ENCODE measurements at places on chromosomes 6 and 20. TPM values are rescaled to one million over a fixed set of nuclear protein-coding genes. Genes with fewer than 3 reads are reported as not detected.
A peak's percentile ranks its signal among the peaks of the same experiment; 100 is the strongest.

Gene ATG5
- polyA plus RNA-seq, result 14.1 TPM

- no peaks in the 10 kb centered on the region for H3K36me3 ChIP-seq
- no peaks in the 10 kb centered on the region for H3K4me1 ChIP-seq
- H3K27me3 ChIP-seq, result no peaks in the 10 kb centered on the region
- no peak overlapping the region for H3K27ac ChIP-seq
- no peak overlapping the region for H3K4me3 ChIP-seq
- DNase-seq, result no peak
These were observed 89.0 kb downstream of the IPCEF1 start for GRCh38 chr6:154267508-154268106.

DNA sequence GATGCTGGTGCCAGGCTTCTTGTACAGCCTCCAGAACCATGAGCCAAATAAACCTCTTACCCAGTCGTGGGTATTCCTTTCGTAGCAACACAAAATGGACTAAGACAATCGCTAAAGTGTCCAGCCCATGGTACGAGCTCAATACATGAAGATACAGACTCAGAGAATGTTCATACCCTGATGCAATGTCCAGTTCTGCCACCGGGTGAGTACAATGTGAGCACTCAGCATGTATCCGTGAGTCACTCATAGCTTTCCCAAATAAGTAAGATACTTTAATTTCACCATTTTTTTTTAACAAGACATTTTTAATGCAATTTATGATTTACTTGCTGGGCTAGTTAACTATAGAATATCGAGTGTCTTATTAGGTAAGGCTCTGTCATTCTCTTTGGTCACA is 26.7 kb upstream of the PDE10A start:
- DNase-seq, result no peak
- H3K36me3 ChIP-seq, result no peaks in the 10 kb centered on the region
- H3K27me3 ChIP-seq, result peaks cover 2% of the 10 kb centered on the region
- H3K4me3 ChIP-seq, result no peak overlapping the region
- no peak overlapping the region for H3K27ac ChIP-seq

- no peak overlapping the region for H3K4me3 ChIP-seq
- no peak overlapping the region for H3K27ac ChIP-seq
- H3K4me1 ChIP-seq, result peaks cover 16% of the 10 kb centered on the region
- DNase-seq, result no peak
These were observed 90.9 kb downstream of the CEP162 start for GRCh38 chr6:84136364-84137050.

Gene GUCA1A
- polyA plus RNA-seq, result 0.04 TPM

DNA sequence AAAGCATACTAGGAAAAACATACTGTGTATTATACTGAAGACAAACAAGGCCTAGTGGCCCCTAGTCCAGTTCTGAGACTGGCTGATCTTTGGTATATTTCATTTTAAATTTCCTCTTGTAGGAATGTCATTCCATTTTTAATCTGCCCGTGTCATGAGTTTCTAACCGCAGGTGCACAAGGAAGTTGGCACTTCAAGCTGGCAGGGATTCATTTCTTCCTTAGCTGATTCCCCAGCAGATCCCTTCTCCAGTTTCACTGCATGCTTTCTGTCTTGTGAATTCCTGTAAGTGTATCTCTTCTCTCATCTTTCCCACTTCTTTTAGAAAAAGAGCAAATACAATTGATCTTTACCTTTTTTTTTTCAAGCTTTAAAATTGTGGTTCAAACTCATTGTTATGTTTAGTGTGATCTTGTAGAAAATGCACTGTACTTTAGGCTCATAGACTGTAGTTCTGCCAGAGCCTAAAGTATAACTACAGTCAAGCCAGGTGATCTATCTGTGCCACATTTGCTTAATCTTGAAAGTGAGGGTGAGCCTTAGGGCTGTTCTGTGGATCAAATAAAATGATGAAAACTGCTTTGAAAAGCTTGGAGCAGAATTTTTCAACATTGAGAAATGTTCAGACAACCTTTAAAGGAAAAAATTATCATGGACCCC is 37.0 kb downstream of the RNF217 start:
- DNase-seq, result no peak
- H3K27ac ChIP-seq, result no peak overlapping the region
- no peaks in the 10 kb centered on the region for H3K27me3 ChIP-seq
- peaks cover 28% of the 10 kb centered on the region for H3K4me1 ChIP-seq
- no peak overlapping the region for H3K4me3 ChIP-seq

Gene MYO6
- polyA plus RNA-seq, result 12.5 TPM

GRCh38 chr6:110296241-110297025 is 61.7 kb downstream of the METTL24 start:
- H3K27me3 ChIP-seq, result peaks cover 8% of the 10 kb centered on the region
- no peaks in the 10 kb centered on the region for H3K36me3 ChIP-seq
- no peak for DNase-seq
- H3K4me1 ChIP-seq, result no peaks in the 10 kb centered on the region
- H3K27ac ChIP-seq, result no peak overlapping the region

DNA sequence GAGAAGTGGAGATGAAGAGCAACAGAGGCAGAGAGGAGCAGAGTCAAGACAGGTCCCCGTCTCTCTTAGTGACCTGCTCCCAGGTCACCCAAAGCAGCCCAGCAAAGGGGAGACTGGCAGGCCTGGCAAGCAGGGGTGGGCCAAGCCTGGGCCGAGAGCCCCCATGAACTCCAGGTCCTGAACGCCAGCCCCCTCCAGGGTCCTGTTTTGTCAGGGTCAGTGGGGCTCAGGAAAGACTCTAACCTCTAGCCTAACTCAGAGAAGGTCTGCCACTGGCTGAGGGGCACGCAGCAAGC is 1.2 kb downstream of the NECAB3 start:
- H3K36me3 ChIP-seq, result peaks cover 2% of the 10 kb centered on the region
- H3K4me3 ChIP-seq, result no peak overlapping the region
- no peak for DNase-seq
- H3K27ac ChIP-seq, result no peak overlapping the region
- peaks cover 19% of the 10 kb centered on the region for H3K4me1 ChIP-seq
- H3K27me3 ChIP-seq, result no peaks in the 10 kb centered on the region

Gene SLC17A2
- not detected for polyA plus RNA-seq

GRCh38 chr20:2259731-2260130 is 36.1 kb upstream of the TGM3 start:
- DNase-seq, result no peak
- H3K36me3 ChIP-seq, result no peaks in the 10 kb centered on the region
- H3K4me3 ChIP-seq, result no peak overlapping the region

DNA sequence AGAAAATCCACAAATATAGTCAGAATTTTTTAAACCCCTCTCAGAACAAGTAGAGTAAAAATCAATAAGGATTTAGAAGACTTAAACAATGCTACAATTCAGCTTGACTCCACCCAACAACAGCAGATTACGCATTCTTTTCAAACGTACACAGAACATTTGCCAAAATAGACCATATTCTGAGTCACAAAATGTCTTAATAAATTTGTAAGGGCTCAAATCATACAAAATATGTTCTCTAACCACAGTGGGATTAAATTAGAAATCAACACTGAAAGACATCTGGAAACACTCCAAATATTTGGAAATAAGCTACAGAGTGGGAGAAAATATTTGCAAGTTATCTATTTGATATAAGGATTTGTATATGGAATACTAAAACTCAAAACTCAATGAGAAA is 164.2 kb upstream of the AKAP12 start:
- H3K27ac ChIP-seq, result no peak overlapping the region
- H3K36me3 ChIP-seq, result no peaks in the 10 kb centered on the region
- H3K4me1 ChIP-seq, result peaks cover 11% of the 10 kb centered on the region
- no peak overlapping the region for H3K4me3 ChIP-seq
- DNase-seq, result no peak

DNA sequence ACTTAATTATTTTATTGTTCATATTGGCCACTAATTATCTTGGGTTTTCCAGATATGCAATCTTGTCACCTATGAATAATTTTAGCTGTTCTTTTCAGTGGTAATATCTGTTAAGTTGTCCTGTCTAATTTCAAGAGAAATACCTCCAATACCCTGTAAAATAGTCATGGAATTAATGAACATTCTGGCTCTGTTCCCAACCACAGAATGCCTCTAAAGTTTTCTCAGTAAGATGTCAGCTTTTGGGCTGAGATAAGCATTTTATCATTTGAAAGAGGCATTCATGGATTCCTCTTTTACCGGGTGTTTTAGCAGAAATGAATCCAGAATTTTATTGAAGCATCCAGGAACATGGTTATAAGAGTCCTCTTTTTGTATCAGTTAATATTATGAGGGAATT is 109.3 kb downstream of the WDR27 start:
- no peaks in the 10 kb centered on the region for H3K27me3 ChIP-seq
- no peak overlapping the region for H3K4me3 ChIP-seq
- H3K36me3 ChIP-seq, result no peaks in the 10 kb centered on the region
- H3K27ac ChIP-seq, result no peak overlapping the region

- peak; percentile 59 for DNase-seq
- peak overlapping the region; percentile 54 for H3K4me3 ChIP-seq
- H3K27me3 ChIP-seq, result no peaks in the 10 kb centered on the region
- H3K4me1 ChIP-seq, result peaks cover 27% of the 10 kb centered on the region
- H3K27ac ChIP-seq, result peak overlapping the region; percentile 30
These were observed 526 bp downstream of the SOD2 start for GRCh38 chr6:159692303-159693127.

- no peak for DNase-seq
- no peaks in the 10 kb centered on the region for H3K4me1 ChIP-seq
- no peaks in the 10 kb centered on the region for H3K27me3 ChIP-seq
These were observed 23.7 kb upstream of the TAF4 start for GRCh38 chr20:62089393-62089792.

DNA sequence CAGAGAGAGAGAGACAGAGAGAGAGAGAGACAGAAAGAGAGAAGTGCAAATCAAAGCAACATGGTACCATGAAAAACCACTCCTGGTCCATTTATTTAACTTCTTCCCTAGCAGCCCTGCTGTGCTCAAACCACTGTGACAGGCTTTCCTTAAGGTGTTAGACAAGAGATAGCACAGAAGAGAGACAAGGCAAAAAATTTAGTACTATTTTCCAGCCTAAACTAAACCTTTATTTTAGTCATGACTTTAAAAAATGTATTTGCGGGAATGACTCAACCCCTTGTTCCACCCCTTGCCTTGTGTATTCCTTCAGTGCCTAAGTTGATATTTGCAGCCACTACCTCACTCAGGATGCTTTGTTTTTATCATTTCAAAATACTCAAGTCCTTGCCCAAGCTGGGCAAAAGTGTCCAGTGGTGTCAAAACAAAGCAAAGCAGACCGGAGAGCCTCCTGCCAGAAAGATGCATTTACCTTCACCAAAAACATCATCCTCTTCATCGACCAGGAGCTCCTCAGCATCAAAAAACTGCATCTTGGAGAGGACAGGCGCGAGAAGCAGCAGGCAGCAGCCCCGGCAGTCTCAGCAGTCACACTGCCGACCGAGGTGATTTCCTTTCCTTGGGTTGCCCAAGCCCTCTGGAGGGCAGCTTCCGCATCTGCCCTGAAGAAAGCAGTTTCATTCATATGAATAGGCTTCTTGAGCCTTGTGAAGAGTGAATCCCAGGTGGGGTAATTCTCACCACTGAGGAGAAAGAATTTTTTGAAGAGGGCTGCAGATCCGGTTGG is at the start of gene RIPOR2:
RIPOR2 (minus strand) TSS at position 595 of the 787 bp plus-strand sequence; CDS start at position 533, 62 bp downstream.
- no peak within 1 kb of the TSS for H3K4me3 ChIP-seq
- DNase-seq, result no peak
- H3K4me1 ChIP-seq, result no peaks in the 10 kb centered on the region
- H3K27me3 ChIP-seq, result peaks cover 3% of the 10 kb centered on the region

DNA sequence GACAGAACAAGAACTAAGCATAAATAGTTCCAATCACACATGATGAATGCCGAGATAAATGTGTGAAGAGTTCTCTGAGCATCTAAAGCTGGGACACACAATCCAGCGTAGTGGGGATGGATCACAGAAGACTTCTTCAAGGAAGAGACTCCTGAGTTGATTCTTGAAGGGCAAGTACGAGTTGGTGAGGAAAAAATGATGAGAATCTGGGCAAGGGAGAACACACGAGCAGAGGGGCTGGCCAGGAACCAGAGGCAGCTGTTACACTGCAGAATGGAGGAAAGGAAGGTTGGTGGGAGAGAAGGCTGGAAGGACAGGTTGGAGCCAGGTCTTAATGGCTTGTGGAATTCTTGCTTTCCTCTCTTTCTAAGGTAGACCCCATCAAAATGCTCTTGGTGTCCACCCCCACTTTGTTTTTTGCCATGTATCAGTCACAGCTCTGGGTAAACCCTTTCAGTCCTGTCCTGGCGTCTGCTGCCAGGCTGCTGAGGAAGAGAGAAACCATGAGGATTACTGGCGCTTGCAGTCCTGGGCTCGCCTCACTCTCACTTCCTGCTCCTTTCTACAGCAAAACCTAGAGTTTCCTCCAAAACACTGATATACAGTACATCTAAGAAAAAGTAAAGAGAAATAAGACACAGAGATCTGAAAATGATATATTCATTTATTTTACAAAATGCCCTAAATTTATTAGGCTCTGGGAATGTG is 127.6 kb upstream of the FAM184A start:
- no peaks in the 10 kb centered on the region for H3K36me3 ChIP-seq
- H3K27me3 ChIP-seq, result no peaks in the 10 kb centered on the region
- no peak overlapping the region for H3K27ac ChIP-seq
- no peak for DNase-seq
- no peak overlapping the region for H3K4me3 ChIP-seq

- no peaks in the 10 kb centered on the region for H3K27me3 ChIP-seq
- H3K4me3 ChIP-seq, result no peak overlapping the region
- H3K36me3 ChIP-seq, result no peaks in the 10 kb centered on the region
- no peak for DNase-seq
- H3K27ac ChIP-seq, result no peak overlapping the region
- no peaks in the 10 kb centered on the region for H3K4me1 ChIP-seq
These were observed 979.6 kb upstream of the MAP3K7 start for GRCh38 chr6:91566467-91566866.

- no peaks in the 10 kb centered on the region for H3K27me3 ChIP-seq
- no peak overlapping the region for H3K4me3 ChIP-seq
- no peaks in the 10 kb centered on the region for H3K4me1 ChIP-seq
- H3K36me3 ChIP-seq, result peaks cover 5% of the 10 kb centered on the region
- H3K27ac ChIP-seq, result no peak overlapping the region
These were observed 42.4 kb upstream of the EMILIN3 start for GRCh38 chr20:41408986-41409385.

- H3K4me1 ChIP-seq, result no peaks in the 10 kb centered on the region
- DNase-seq, result no peak
- H3K36me3 ChIP-seq, result no peaks in the 10 kb centered on the region
- H3K27me3 ChIP-seq, result no peaks in the 10 kb centered on the region
These were observed 208.1 kb downstream of the UST start for GRCh38 chr6:148954934-148955333.

DNA sequence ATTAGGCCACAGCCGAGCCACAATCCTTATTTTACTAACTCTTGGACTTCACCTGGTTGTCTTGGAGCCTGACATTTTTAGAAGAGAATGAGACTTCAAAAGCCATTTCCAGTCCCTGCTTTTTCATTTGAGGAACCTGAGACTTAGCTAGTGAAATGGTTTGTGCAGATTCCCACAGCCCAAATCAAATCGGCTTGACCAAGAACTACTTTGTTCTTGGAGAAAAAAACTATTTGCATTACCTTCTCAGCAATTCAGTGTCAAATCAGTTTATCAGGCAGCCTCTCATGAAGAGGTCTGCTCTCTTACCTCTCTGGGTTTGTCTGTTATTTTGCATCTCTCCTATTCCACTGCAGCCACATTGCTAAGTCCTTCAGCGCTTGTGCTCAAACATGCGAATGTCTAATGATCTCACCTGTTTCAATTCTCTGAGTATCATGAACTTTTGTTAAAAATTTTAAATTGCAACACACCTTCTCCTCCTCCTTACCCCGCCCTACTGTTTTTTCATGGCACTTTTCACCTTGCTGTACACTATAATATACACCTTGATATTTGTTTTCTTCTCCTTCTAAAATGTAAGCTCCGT is 573 bp upstream of the IFNGR1 start:
- no peaks in the 10 kb centered on the region for H3K27me3 ChIP-seq
- H3K27ac ChIP-seq, result no peak overlapping the region
- peaks cover 39% of the 10 kb centered on the region for H3K4me1 ChIP-seq
- DNase-seq, result no peak
